G401 (cell line): ENCODE measurements at places on chromosomes 2 and 18.

- DNase-seq: peak; percentile 50
These were observed 9.0 kb downstream of the DTNB start for GRCh38 chr2:25664183-25664964.

DNA sequence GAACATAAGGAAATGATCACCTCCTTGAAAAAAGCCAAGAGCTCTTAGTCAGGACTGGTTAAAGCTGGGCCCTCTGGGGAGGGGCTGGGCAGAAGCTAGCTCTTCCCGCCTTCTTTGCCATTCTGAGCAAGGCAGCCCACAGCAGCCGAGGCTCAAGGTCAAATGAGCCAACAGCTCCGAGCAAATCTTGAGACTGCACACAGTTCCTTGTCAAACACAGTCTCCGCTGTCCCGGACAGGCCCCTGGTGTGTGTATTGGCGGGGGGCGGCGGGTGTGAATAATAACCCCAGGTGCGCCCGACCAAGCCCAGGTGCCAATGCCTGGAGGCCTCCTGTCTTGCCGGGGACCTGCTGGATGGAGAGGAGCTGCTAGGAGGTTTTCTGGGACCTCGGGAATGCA is 46.4 kb upstream of the ACAA2 start:
- DNase-seq: no peak

DNA sequence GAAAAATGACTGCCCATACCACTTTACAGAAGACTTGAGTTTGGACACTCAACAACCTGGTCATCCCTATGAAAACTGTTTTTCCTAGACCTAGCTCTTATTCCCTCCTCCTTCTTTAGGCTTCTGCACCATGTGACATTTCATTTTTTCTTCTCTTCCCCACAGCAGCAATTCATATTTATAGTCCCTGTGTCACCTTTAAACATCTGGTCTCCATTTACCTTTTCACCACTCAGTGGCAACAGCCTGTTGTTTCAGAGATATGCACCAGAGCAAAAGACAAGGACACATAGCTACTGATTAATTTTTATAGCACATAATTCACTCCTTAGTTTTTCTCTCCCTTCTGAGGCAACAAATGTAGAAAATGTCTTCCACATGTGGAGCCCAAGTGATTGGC is 118.7 kb downstream of the RIT2 start:
- no peak for DNase-seq

- DNase-seq: no peak
These were observed 241.1 kb downstream of the SMAD2 start for GRCh38 chr18:47689371-47689770.

- no peak for DNase-seq
These were observed 1137.6 kb upstream of the NXPH2 start for GRCh38 chr2:139917690-139918384.

DNA sequence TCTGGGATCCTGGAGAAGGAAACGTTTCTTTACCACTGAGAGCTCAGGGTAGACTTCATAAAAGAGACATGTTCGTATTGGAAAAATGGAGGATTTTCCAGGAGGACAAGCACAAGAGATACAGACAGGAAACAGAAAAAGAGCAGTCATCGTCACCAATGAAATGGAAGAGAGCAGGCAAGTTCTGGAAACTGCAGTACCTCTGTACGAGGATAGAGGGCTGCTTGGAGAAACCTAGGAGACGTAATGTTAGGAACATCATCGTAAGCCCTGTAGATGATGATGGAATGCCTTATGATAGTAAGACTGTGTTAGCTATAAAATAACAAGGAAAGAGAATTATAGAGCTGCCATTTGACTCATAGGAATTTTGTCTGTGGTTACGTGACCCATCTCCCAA is 121.1 kb upstream of the KLHL14 start:
- DNase-seq: no peak

GRCh38 chr2:2875831-2876230 is 501.8 kb downstream of the EIPR1 start:
- no peak for DNase-seq

- DNase-seq: no peak
These were observed 1.3 kb upstream of the TLX2 start for GRCh38 chr2:74512744-74513604.

DNA sequence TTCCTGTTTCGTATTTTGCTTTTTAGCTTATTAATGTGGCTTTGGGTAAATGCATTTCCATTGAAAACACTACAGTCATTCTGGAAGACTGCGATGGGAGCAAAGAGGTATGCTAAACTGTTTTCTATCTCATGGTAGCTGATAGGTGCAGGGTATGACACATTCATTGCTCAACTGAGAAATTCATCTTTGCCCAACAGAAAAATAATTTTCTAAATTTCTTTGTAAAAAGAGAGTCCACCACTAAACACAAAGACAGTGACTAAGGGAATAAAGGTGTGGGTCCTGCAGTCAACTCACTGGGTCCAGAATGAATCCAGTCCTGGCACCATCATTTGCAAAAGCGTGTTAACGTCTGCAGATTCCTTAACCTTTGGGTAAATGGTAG is 19.9 kb downstream of the ERMN start:
- DNase-seq: no peak

DNA sequence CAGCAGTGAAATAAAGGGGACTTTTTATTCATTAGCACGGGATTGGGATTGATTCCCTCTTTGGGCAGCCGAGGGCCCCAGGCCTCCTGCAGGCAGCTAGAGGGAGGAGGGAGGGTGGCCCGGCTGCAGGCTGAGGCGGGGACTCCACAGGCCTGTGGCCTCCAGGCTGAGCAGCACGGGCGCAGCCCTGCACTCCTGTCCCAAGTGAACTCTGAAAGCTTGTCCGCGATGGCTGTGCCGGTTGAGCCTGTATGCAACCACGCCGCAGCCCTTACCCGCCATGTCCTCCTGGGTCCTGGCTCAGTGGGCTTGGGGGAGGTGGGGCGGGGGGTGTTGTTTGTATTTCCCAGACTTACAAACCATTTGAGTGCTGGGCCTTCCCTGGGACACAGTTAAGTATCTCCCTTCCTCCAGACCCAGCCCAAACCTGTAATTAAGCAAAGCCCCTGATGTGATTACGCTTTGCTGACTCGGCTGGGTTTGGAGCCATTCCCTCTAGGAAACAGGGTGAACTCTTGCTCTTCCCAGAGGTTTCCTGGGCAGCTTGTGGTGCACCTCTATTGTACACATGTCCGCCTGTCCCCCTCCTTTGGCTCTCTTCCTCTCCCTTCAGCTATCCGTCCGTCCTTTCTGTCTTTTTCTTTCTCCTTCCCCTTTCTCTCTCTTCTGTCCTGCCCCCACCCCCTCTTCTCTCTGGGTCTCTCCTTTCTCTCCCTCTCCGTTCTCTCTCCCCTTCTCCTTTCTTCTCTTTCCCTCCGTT is 5.3 kb downstream of the GLI2 start:
- no peak for DNase-seq
